GM18507 (cell line): ENCODE measurements at places on chromosomes 5 and 9.

DNA sequence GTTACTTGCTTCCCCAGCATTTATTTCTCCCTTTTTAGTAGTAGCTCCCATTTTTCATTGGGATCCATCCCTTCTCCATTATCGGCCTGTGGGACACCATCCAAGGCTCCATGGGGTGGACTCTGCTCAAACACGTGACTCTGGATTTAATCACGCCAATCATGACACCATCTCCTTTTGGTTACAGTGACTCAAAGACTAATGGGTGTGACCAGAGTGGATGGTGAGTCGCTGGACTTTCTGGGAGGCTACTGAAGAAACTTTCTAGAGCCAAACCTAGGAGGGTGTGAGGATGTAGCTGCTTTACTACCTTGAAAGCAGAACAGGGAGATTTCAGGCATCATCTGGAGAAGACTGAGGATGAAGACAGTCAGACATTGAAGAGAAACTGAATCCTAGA, 93.1 kb downstream of the PJA2 start:
- DNase-seq: no peak

GRCh38 chr9:112541685-112542084, 55.1 kb downstream of the KIAA1958 start:
- no peak for DNase-seq

DNA sequence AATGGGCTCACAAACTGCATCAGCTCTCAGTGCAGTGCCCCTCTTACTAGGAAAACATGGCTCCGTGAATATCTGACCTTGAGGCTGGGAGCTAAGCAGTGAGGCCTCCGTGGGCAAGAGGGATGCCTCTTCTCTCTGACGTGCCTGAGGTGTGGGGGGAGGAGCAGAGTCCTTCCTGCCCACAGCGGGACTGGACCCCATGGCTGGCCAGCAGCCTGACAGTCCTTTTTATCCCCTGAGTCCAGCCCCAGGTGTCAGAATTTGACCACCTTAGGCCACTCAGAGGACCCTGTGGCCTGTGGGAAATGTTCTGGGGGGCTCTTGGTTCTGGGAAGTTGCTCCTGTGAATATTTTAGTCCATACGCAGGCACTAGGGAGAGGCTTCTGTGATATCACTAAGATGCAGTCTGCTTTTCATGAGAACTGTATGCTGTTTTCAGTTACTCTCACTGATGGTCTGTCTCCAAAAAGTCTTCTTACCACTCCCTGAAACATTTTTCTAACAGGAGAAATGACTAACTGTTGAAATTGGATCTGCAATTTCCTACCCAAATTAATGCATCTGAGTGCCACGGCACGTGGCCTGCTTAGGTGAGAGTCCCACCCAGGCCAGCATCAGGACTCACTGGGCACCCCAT, 23.4 kb downstream of the ANGPTL2 start:
- no peak for DNase-seq

DNA sequence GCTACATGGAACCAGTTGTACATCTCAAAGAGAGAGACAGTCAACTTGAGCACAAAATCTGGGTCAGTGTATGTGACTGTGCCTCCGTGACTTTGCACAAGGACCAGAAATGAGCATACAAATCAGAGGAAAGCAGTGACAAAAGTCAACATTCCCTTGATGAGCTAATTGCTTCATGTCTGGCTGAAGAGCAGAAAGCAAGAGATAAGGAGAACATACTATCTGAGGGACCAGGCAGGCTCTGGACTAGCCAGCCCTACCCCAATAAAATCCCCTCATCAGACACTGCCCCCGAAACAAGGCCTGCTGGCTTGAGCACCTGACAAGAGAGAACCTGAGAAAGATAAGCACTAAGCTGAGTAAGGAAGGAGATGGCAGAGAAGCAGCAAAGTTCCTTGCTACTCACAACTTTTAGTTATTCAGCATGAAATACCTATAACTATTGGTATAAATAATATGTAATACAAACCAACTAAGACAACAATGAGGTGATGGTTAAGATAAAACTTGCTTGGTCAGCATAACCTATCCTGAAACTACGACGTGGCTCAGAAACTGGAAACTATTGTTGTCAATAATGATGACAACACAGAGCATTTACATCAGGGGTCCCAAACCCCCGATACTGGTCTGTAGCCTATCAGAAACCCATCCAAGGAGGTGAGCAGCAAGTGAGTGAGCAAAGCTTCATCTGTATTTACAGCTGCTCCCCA, 9.5 kb downstream of the SIL1 start:
- no peak for DNase-seq

DNA sequence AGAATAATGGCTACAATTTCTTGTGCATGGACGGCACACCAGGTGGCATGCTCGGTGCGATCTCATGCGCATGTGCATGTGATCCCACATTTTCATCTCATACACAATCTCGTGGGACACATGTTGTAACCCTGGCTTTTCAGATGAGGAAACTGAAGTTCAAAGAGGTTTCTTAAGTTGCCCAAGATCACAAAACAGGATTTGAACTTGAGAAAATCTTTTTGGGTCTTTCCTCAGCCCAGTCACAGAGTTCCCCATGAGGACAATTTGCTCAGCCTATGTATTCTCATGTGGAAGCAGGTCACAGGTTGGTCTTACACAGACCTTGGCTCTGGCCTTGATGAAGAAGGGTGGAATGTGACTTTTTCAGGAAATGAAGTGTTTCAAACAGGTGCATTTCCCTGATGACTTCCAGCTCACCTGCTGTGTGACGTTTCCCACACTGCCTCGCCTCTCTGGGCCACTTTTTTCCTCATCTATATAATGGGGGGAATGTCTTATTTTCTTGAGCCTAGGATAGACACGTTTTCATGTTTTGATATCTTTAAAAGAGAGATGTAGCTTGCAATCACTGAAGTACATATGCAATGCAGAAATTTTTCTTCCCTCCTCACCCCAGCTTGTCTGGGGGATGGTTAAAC, 7.1 kb upstream of the ORM1 start:
- DNase-seq: no peak

DNA sequence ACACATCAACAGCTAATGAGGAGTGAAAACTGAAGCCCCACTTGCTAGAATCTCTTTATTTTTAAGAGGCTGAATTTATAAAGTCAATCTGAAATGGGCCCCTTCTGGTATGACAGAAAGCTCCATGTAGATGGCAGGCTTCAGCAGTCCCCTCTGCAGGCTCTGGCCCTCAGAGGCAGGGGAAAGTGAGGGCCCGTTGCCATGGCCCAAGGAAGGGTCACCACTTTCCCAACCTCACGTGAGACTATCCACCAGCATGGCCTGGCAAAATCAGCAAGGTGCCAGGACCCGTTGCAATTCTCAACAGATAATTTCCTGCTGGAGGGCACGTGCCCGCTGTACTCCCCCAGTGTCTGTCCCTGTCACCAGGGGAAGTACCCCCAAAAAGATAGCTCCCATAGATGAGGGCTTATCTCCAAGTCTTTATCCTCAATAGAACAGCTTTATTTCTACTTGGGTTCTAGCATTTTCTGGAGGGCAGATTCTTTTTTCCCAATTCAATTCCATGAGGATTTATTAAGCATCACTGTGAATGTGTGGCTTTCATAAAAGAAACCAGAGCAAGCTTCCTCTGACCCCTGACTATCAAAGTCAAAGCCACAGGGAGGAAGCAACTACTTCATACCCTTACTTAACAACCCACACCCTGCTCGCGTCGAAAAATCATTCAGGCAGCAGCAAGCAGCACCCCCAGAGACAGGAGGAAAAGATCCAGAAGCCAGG, 85.4 kb upstream of the FSTL4 start:
- DNase-seq: no peak

DNA sequence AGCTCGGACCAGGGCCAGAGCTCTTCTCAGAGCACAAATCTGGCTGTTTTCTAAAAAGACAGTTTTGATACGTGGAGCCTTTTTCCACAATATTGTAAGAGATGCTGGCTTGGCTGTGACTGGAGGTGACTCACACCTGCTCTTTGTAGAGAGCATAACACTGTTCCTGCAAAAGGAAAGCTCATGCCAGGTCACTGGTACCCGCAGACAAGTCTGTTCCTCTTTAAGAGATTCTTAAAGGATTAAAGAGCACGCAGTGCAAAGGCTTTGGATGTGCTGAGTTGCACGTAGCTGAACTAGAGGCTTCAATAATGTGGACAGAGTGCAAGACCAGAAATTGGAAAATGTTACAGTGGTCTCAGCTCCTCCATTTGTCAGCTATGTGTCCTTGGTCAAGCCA, 19.0 kb downstream of the ACTL7B start:
- DNase-seq: no peak

DNA sequence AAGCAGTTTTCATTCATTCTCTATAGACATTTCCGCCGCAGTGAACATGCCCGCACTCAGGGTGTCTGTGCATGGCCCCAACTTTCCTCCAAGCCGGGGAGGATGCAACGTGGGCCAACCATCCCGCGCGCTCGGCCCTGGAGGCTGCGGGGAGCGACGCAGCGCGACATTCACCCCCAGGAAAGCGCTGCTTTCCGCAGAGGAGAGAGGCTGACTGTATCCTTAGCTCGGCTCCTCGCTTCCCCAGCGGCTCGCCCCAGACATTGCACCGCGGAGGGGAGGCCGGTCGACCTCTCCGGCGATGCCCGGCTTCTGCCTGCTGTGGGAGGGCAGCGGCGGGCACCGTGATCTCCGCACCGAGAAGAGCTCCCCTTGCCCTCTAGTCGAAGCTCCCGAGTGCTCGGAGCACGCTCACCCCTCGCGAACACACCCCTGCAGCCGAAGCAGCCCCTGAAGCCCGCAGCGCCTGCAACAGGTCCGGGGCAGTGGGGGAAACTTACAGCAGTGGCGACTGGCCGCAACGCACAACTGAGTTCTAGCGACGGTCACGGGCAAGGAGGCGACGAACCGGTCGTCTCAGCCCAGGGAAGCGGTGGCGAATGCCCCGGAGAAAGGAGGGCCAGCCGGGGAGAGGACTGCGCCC, 600 bp downstream of the ENC1 start:
- DNase-seq: no peak

DNA sequence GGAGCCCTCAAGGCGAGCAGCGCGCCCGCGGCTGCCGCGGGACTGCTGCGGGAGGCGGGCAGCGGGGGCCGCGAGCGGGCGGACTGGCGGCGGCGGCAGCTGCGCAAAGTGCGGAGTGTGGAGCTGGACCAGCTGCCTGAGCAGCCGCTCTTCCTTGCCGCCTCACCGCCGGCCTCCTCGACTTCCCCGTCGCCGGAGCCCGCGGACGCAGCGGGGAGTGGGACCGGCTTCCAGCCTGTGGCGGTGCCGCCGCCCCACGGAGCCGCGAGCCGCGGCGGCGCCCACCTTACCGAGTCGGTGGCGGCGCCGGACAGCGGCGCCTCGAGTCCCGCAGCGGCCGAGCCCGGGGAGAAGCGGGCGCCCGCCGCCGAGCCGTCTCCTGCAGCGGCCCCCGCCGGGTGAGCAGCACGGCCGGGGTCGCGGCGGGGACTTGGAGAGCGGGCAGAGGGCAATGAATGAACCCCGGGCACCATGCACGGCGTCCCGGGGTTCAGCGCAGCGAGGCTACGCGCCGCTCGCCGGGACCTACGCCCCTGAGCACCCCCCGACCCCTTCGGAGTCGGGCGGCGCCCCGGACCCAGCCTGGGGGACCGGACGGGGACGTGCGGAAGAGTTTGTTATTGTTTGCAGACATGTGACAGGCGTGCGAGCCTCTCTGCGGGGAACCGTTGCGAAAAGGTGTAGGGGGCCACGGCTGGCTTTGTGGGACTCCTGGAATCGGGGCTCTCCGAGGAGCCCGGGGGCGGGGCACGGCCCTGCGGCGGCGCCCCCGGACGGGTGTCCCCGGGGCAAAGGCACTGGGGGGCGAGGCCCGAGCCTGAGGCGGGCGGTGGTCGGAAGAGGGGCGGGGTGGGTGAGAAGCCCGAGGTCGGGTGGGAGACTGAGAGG, 553 bp downstream of the MAP3K1 start:
- DNase-seq: peak; percentile 44

- no peak for DNase-seq
Measured at GRCh38 chr5:10288592-10289219, 19.0 kb downstream of the CMBL start.

DNA sequence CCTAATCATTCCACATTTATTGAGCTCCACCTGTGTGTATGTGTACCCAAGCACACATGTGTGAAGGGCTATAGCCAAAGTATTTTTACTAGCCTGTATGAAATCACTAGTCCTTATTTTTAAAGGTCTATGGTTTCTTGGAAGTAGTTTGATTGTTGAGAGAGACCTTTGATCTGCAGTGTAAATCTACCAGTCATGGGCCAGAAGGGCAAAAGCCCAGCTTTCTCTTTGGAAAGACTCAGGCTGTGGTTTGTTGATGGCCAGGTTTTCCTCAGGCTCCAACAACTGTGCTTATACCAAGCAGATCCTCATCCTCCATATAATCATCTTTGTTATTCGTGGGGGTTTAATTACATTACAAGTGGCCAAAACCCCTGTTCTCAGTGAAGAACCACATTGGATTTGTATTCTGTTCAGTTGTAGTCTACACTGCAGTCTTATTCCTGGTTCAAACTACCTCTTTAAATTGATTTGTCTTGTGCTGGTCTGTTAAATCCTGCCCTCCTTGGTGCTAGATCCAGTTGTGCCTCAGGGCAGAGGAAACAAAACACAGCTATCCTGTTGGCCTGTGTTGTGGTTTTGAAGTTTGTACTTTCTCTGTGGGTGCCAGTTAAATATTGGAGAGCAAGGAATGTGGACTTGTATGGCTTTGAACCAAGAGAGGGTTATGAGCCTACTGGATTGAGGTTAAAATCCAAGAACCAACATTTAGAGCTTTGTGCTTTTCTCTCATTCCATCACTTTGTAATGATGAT, 13.3 kb downstream of the CDC26 start:
- no peak for DNase-seq

DNA sequence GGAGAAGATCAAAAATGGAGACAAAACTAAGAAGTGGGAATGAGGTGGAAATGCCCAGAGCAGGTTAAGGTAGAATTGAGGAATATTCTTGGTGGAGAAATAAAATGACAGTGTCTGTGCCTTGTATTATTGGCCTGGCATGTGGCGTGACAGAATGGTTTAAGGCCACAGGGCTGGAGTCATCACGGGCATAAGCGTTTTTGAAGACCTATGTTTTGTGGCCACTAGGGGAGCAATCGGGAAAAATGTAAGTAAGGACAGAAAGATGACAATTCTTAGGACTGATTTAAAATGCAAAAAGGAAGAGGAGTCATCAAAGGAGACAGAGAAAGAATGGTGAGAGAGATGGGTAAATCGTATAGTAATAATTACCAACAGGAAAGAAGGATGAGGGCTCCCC, 72.2 kb upstream of the EPB41L4A start:
- no peak for DNase-seq

DNA sequence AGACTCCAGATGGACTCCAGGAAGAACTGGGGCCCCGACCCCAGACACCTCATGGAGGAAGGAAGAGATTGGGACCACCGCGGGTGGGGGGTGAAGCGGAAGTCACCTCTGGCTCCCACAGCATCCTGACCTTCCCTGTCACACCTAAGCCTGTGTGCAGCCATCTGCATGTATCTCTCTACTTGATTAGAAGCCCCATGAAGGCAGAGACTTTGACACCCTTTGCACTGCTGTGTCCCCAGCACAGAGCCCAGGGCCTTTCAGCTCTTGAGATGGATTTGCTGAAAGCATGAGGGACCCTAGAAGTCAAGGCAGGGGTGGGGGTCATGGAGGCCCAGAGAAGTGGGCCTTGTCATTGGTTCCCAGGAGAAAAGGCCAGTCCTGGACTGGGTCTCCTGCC, 2.8 kb upstream of the ENG start:
- DNase-seq: no peak
